ENCODE measurements at places on chromosomes 1 and 21. TPM values are rescaled to one million over a fixed set of nuclear protein-coding genes. Genes with fewer than 3 reads are reported as not detected.

Gene CCDC185
- not detected for total RNA-seq

Gene GSTM5
- 5.7 TPM for total RNA-seq

Gene LAX1
- total RNA-seq = 2.2 TPM

Gene FLG2
- not detected for total RNA-seq

Gene BRDT
- total RNA-seq = not detected

Gene RIPPLY3
- not detected for total RNA-seq

Gene CAPZA1
- 105 TPM for total RNA-seq

Gene MROH7
- 16.3 TPM for total RNA-seq

Gene TAS1R1
- total RNA-seq = not detected

Gene ETNK2
- 18.0 TPM for total RNA-seq

- no peak for DNase-seq
- H3K27me3 ChIP-seq = no peaks in the 10 kb centered on the region
- peaks cover 2% of the 10 kb centered on the region for H3K36me3 ChIP-seq
- peaks cover 6% of the 10 kb centered on the region for H3K4me1 ChIP-seq
Measured at GRCh38 chr1:12409681-12410080, 179.9 kb downstream of the VPS13D start.

DNA sequence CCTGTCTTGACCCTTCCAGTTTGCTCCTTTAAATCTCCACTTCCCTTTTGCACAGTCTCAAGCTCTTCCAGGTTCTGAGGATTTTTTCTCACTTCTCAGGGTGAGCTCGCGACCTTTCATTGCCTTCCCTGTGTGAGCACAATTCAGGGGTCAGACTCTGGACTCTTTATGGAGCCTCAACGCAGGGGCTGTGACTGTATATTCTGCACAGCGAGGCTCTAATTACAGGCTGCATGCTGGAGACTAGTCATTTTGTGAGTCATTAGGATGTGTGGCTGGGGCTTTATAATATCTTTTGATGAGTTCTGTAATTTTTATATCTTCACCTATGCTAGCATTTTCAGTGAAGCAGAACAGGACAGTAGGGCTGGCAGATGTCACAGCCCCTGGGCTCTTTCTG is 270.7 kb downstream of the KAZN start:
- no peaks in the 10 kb centered on the region for H3K36me3 ChIP-seq
- no peaks in the 10 kb centered on the region for H3K27me3 ChIP-seq
- no peaks in the 10 kb centered on the region for H3K4me1 ChIP-seq

DNA sequence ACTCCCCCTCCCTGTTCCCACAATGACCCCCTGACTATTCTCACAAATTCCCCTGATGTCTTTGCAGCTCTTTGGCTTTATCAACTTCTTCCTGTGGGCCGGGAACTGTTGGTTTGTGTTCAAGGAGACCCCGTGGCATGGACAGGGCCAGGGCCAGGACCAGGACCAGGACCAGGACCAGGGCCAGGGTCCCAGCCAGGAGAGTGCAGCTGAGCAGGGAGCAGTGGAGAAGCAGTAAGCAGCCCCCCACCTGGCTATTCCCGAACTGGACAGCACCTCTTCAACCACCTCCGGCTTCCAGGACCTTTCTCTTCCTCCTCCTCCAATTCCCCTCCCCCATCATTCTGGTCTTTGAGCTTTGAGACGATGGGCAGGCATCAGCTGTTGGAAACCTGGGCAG is 4.4 kb upstream of the ATXN7L2 start:
- H3K36me3 ChIP-seq = no peaks in the 10 kb centered on the region
- no peak for DNase-seq
- no peaks in the 10 kb centered on the region for H3K4me1 ChIP-seq
- H3K4me3 ChIP-seq = no peak overlapping the region
- H3K27me3 ChIP-seq = no peaks in the 10 kb centered on the region

DNA sequence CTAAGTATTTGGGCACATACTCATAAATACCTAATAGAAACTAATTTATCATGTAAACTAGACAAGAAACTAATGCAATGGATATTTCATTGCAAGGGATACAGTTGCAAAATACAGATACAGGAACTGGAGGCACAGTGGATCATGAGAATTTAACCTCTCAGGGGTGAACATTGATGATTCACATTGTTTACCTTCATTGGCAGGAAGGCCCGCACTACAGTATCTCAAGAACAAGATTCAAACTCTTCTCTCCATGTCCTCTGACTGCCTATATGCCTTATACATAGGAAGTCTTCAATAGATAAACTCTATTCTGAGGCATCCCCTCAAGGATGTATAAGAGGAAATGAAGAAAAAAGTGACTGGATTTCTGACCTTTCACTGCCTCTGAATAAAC is 18.4 kb upstream of the PTBP2 start:
- H3K4me1 ChIP-seq = no peaks in the 10 kb centered on the region
- no peak overlapping the region for H3K4me3 ChIP-seq
- no peaks in the 10 kb centered on the region for H3K27me3 ChIP-seq
- no peaks in the 10 kb centered on the region for H3K36me3 ChIP-seq
- DNase-seq = no peak

DNA sequence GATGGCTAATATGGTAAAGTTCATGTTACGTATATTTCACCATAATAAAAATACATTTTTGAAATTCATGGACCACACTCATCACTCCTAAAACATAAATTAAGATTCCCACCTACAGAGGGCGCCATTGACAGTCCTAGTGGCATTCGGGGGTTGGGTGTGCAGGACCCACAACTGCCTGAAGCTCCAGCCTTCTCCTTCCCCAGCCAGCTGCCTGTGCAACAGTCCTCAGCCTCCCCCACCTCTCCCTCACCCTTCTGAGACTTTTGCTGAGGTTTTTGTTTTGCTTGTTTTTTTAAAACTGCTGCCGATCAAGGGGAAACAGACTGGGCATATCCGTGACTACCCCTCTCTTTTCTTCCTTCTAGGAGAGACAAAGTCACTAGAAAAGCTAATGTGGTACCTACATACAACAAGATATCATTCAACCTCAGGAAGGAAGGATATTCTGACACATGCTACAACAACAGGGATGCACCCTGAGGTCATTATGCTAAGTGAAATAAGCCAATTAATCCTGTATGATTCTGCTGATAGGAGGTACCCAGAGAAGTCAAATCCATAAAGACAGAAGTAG is 9.2 kb upstream of the EVA1C start:
- no peaks in the 10 kb centered on the region for H3K36me3 ChIP-seq
- no peak overlapping the region for H3K27ac ChIP-seq
- no peaks in the 10 kb centered on the region for H3K4me1 ChIP-seq
- H3K27me3 ChIP-seq = no peaks in the 10 kb centered on the region
- DNase-seq = no peak

- H3K4me3 ChIP-seq = no peak overlapping the region
- no peak for DNase-seq
- no peaks in the 10 kb centered on the region for H3K27me3 ChIP-seq
Measured at GRCh38 chr1:155932487-155932886, 1.7 kb downstream of the KHDC4 start.

DNA sequence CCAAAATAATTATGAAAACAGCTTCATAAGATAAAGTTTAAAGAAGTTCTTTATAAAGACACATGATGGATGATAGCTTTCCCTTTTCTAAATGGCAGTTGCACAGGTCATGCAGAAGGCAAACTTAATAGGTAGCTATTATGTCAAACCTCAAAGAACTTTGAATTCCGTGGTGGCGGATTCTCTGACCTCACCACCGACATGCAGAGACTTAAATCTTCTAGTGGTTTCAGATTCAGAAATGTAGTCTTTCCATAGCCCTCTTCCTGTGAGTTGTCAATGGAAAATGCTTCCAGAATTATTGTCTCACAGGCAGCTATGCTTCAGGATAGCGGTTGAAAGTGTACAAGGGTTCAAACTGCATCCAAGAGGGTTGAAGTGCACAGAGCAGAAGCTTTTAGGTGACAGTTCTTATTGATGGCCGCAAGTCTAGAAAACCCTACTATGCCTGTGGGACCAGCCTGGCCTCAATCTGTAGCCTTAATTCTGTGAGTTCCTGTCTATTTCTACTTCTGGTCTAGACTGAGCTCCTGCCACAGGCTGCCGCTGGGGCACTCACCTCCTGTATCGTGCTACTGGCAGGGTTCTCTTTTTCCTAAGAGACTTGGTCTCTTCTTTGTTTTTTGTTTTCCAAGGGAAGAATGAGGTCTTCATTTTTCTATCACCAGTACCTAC is 117.0 kb upstream of the ERRFI1 start:
- no peak overlapping the region for H3K27ac ChIP-seq
- no peak overlapping the region for H3K4me3 ChIP-seq
- DNase-seq = no peak
- H3K27me3 ChIP-seq = no peaks in the 10 kb centered on the region
- H3K36me3 ChIP-seq = no peaks in the 10 kb centered on the region

- no peak for DNase-seq
- no peak overlapping the region for H3K27ac ChIP-seq
- H3K4me1 ChIP-seq = no peaks in the 10 kb centered on the region
- H3K4me3 ChIP-seq = no peak overlapping the region
- no peaks in the 10 kb centered on the region for H3K27me3 ChIP-seq
Measured at GRCh38 chr1:108107658-108108057, 92.5 kb downstream of the SLC25A24 start.

GRCh38 chr1:183000167-183000962 is 22.9 kb upstream of the LAMC1 start:
- H3K27ac ChIP-seq = no peak overlapping the region
- H3K27me3 ChIP-seq = no peaks in the 10 kb centered on the region
- peaks cover 2% of the 10 kb centered on the region for H3K4me1 ChIP-seq
- DNase-seq = no peak
- H3K36me3 ChIP-seq = no peaks in the 10 kb centered on the region

Measured in aorta (tissue), 5 donors.